Keratinocyte (primary cell): ENCODE measurements at places on chromosomes 1 and 21.

GRCh38 chr1:19074361-19074901, 118.0 kb upstream of the IFFO2 start:
- no peaks in the 10 kb centered on the region for H3K27me3 ChIP-seq
- no peak for DNase-seq
- H3K36me3 ChIP-seq, result peaks cover 42% of the 10 kb centered on the region
- peak overlapping the region; percentile 87 for H3K27ac ChIP-seq
- H3K4me1 ChIP-seq, result peaks cover 72% of the 10 kb centered on the region

GRCh38 chr1:3777647-3778589, 5.4 kb downstream of the SMIM1 start:
- no peaks in the 10 kb centered on the region for H3K27me3 ChIP-seq
- peaks cover 17% of the 10 kb centered on the region for H3K36me3 ChIP-seq
- H3K27ac ChIP-seq, result no peak overlapping the region
- DNase-seq, result no peak
- no peak overlapping the region for H3K4me3 ChIP-seq
- peaks cover 5% of the 10 kb centered on the region for H3K4me1 ChIP-seq

GRCh38 chr1:164969253-164969652, 387.3 kb downstream of the LMX1A start:
- no peak for DNase-seq
- H3K36me3 ChIP-seq, result no peaks in the 10 kb centered on the region
- no peaks in the 10 kb centered on the region for H3K4me1 ChIP-seq
- H3K4me3 ChIP-seq, result no peak overlapping the region
- H3K27ac ChIP-seq, result no peak overlapping the region

- peaks cover 4% of the 10 kb centered on the region for H3K4me1 ChIP-seq
- no peak overlapping the region for H3K4me3 ChIP-seq
- DNase-seq, result no peak
- H3K27me3 ChIP-seq, result peaks cover 4% of the 10 kb centered on the region
Observed at GRCh38 chr1:7886405-7886745, 33.5 kb upstream of the UTS2 start.

DNA sequence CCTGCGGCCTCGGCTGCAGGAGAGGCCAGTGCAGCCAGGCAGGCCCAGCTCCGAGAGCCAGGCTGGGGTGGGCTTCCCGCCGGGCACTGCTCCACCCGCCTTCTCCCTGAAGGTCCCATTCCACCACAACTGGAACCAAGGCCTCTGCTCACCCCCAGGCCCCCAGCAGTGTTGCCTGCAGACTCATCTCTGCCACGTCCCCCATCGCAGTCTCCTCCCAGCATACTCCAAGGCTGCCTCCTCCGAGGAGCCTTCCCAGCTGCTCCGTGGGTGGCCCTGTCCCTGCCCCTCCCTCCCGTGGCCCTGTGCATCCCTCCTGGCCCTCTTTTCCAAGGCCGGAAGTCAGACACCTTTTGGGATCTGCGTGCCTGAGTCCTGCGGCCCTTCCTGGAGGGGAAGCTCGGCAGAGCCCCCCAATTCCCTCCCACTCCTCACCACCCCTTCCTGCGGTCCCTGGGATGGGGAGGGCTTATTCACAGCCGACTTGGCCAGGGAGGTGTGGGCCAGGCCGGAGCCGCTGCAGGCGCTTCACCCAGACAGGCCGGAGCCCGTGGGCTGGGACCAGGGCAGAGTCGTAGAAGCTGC, 47.6 kb downstream of the SLX9 start:
- no peaks in the 10 kb centered on the region for H3K4me1 ChIP-seq
- no peak for DNase-seq
- H3K27me3 ChIP-seq, result no peaks in the 10 kb centered on the region
- no peak overlapping the region for H3K27ac ChIP-seq
- no peak overlapping the region for H3K4me3 ChIP-seq

DNA sequence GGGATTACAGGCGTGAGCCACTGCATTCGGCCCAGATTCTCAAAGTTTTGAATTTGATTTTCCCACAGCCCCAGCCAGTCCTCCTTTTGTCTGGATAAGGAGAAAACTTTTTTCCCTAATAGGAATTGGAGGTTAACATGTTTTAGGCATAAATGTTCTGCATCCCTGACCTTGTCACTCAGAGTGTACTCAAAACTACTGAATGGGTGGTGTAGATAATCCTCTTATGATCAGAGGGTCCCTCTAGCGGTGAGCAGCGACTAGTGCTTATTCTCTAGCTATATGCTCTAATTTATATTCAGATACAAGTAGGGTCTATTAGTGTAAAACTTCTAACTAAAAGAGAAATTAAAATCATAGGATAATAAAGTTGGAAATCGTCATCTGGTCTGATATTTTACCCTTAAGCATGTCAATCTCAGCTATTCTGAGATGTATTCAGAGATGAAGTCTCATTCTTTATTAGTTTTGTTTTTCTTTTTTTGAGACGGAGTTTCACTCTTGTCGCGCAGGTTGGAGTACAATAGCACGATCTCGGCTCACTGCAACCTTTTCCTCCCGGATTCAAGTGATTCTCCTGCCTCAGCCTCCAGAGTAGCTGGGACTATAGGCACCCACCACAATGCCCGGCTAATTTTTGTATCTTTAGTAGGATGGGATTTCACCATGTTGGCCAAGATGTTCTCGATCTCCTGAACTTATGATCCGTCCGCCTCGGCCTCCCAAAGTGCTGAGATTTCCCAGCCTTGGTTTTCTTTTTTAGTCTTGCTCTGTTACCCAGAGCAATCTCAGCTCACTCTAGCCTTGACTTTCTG, 2.7 kb upstream of the PSMD4 start:
- no peaks in the 10 kb centered on the region for H3K27me3 ChIP-seq
- H3K4me3 ChIP-seq, result no peak overlapping the region
- DNase-seq, result peak; percentile 53
- H3K36me3 ChIP-seq, result peaks cover 11% of the 10 kb centered on the region

DNA sequence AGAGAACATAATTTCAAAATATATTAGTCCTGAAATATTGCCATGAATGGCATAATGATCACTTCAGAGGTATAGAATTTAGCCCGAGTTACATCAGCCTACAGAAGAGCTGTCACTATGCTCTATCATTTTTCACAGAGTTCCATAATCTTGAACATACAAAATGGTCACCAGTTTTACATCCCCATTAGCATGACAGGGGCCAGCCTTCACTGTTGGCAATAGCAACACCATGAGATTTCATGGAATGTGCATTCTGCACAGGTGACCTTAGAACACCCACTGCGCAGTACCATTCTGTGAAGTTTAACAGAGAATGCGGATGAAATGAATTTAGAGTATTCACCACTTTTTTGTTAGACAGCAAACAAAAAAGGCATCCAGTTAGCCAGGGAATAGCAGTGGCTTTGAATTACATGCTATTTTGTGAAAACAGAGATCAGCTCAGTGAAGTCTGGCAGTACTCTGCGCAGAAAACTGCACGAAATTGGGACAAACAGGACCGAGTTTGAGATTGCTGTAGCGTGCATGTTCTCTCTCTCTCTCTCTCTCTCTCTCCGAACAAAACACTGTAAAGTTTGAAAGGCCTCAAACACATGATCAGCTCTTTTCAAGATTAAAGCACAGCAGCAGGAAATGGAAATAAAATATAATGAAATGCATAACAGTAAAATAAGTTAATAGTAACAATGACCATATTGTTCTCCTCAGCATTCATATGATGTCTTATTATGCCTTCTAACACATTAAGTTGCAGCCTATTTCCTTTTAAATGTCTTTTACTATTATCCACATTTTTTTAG, 349.3 kb downstream of the USH2A start:
- no peaks in the 10 kb centered on the region for H3K27me3 ChIP-seq
- H3K4me1 ChIP-seq, result no peaks in the 10 kb centered on the region
- no peak for DNase-seq
- no peak overlapping the region for H3K4me3 ChIP-seq
- no peak overlapping the region for H3K27ac ChIP-seq

DNA sequence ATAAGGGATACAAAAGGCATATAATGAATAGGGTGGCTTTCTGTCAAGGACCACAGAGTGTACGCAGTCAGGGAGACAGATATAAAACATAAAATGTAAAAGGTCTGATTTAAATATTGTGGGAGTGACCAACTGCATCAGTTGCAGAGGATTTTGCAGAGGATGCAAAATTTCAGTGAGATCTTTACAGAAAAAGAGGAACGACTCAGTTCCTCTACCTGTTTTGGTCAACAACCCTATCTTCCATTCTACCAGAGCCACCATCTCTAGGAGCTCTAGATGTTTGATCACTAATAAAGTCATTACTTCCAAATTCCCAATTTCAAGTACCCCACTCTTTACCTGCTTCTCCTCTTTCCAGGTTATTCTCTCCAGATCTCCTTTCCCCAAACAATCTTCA, 16.5 kb downstream of the SOD1 start:
- no peaks in the 10 kb centered on the region for H3K27me3 ChIP-seq
- no peak overlapping the region for H3K27ac ChIP-seq
- peaks cover 10% of the 10 kb centered on the region for H3K36me3 ChIP-seq
- no peak for DNase-seq

- no peak overlapping the region for H3K27ac ChIP-seq
- peaks cover 2% of the 10 kb centered on the region for H3K4me1 ChIP-seq
- no peak overlapping the region for H3K4me3 ChIP-seq
- no peak for DNase-seq
- no peaks in the 10 kb centered on the region for H3K27me3 ChIP-seq
Observed at GRCh38 chr1:227333423-227333822, 15.1 kb upstream of the CDC42BPA start.

- no peak for DNase-seq
- no peak overlapping the region for H3K27ac ChIP-seq
- no peaks in the 10 kb centered on the region for H3K36me3 ChIP-seq
Observed at GRCh38 chr1:23237508-23237907, 20.2 kb upstream of the HTR1D start.

GRCh38 chr21:37338671-37339551, 27.7 kb upstream of the DYRK1A start:
- H3K27ac ChIP-seq, result peak overlapping the region; percentile 88
- H3K4me3 ChIP-seq, result no peak overlapping the region

DNA sequence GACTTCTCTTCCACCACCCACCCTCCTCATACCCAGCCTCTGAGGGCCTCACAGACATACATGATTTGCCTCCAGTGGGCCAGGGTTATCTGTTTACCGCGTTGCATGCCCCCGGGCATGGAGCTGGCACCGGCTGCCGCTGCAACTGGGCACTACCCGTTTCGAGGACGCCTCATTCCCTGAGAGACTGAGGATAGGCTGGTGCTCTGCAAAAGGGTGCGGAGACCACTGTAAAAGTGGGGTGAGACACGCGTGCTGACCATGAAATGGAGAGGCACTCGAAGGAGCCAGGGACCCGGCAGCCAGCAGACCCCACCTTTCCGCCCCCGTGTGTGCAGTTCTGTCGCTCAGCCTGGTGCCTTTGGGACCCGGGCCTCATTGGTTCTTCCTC, 20.6 kb downstream of the TP73 start:
- DNase-seq, result no peak
- H3K4me1 ChIP-seq, result peaks cover 5% of the 10 kb centered on the region
- H3K36me3 ChIP-seq, result no peaks in the 10 kb centered on the region
